ENCODE measurements at places on chromosomes 1 and 21. TPM values are rescaled to one million over a fixed set of nuclear protein-coding genes. Genes with fewer than 3 reads are reported as not detected.
A peak's percentile ranks its signal among the peaks of the same experiment; 100 is the strongest.

SERPINC1 gene
- 0.23 TPM for total RNA-seq

CRYAA gene
- not detected for total RNA-seq

SMG7 gene
- total RNA-seq, result 74.8 TPM

SYT14 gene
- total RNA-seq, result not detected

SPATA21 gene
- total RNA-seq, result not detected

ARMH1 gene
- 20.8 TPM for total RNA-seq

PTPRU gene
- total RNA-seq, result 0.68 TPM

CTSE gene
- total RNA-seq, result not detected

DNA sequence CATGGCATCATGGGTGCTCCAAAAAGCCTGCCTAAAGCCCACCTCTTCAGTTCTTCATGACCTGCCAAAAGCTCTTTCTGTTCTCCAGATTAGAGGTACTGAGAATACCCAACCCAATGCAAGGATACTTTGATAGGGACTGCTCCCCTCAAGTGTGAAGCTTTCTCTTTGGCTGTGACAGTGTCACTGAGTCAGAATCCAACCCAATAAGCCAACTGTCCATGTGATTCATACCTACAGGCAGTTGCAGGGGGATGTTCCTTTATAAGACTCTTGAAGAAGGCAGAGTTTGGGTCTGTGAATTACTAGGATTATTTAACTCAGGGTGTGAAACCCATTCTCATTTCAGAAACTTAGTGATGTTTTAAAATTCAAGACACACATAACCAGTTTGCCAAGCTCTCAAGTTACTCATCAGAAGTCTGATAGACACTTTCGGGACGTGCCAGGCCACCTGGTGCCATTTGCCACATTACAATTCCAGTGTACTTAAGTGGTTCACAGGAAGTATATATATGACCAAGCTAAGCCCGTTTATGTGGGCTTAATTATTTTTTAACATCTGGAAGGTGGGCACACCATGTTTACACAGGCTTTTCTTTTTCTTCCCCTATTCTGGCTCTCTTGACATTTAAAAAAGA is 265.8 kb downstream of the NFIA start:
- DNase-seq, result no peak
- no peak overlapping the region for H3K4me3 ChIP-seq
- H3K27me3 ChIP-seq, result no peaks in the 10 kb centered on the region
- H3K36me3 ChIP-seq, result no peaks in the 10 kb centered on the region
- peaks cover 4% of the 10 kb centered on the region for H3K4me1 ChIP-seq

DNA sequence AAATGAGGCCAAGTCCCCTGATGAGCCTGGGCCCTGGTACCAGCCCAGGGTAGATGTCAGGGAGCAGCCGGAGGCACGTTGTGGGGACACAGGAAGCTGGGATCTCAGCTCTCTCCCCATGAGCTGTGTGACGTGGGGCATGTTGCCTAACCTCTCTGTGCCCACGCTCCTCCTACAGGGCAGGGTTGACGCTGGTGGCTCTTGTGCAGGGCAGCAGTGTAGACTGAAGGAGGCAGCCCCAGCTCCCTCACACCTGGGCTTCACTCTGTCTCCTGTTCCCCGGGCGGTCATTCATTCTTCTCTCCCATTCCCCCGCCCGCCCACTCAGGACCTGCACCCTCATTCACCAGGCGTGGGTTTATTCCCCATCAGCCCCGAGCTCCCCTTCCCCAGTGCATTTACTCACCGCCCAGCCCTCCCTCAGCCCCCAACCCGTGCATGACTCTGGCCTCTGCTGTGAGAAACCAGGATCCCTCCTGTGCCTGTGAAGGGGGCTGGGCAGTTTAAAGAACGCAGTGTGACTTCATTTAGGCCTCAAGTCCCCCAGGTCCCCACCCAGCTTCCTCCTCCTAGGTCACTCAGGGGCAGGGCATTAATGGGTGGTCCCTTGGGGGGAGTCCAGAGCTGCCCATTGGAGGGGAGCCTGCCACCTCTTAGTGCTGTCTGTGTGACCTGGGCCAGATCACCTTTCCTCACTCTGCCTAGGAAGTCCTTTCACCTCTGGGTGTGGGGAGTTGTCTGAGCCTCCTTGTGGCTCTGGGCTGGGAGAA is 285.7 kb downstream of the PTPRU start:
- H3K4me1 ChIP-seq, result no peaks in the 10 kb centered on the region
- H3K36me3 ChIP-seq, result no peaks in the 10 kb centered on the region
- H3K4me3 ChIP-seq, result no peak overlapping the region
- peak; percentile 9 for DNase-seq

- no peaks in the 10 kb centered on the region for H3K36me3 ChIP-seq
- no peaks in the 10 kb centered on the region for H3K27me3 ChIP-seq
- H3K4me3 ChIP-seq, result no peak overlapping the region
- H3K27ac ChIP-seq, result no peak overlapping the region
- H3K4me1 ChIP-seq, result no peaks in the 10 kb centered on the region
Measured at GRCh38 chr21:23475281-23476219, 2131.7 kb downstream of the MRPL39 start.

DNA sequence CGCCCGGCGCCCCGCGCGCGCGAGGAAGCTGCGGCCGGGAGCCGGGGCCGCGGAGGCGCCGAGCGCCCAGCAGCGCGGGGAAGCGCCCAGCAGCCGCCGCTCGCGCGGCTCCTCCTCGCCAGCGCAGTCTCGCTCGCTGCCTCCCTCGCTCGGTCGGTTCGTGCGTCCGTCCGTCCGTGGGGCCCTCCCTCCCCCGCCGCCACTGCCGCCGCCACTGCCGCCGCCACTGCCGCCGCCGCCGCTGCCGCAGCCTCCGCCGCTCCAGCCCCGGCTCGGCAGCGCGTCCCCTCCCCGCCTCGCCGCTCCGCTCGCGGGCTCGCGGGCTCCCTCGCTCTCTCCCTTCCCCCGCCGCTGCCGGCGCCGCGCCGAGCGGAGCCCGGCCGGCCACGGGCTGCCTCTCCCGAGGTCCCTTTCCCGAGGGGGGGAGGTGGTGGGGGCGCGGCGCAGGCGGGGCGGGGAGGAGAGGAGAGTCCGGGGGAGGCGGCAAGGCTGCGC is at the start of gene KCND3:
KCND3 (minus strand) TSS at position 138 of the 495 bp plus-strand sequence.
- no peaks in the 10 kb centered on the region for H3K36me3 ChIP-seq
- no peak within 1 kb of the TSS for H3K27ac ChIP-seq
- H3K4me3 ChIP-seq, result peak within 1 kb of the TSS; percentile 37

GRCh38 chr1:202578565-202578964 is 131.7 kb downstream of the SYT2 start:
- H3K27me3 ChIP-seq, result no peaks in the 10 kb centered on the region
- H3K36me3 ChIP-seq, result peaks cover 2% of the 10 kb centered on the region
- DNase-seq, result no peak
- no peaks in the 10 kb centered on the region for H3K4me1 ChIP-seq
- H3K27ac ChIP-seq, result no peak overlapping the region

- H3K36me3 ChIP-seq, result no peaks in the 10 kb centered on the region
- peaks cover 2% of the 10 kb centered on the region for H3K27me3 ChIP-seq
Measured at GRCh38 chr1:92691925-92692324, 93.0 kb downstream of the EVI5 start.

GRCh38 chr1:15027515-15027986 is 126.0 kb upstream of the TMEM51 start:
- no peaks in the 10 kb centered on the region for H3K36me3 ChIP-seq
- no peak overlapping the region for H3K27ac ChIP-seq
- H3K27me3 ChIP-seq, result no peaks in the 10 kb centered on the region
- DNase-seq, result peak; percentile 36
- H3K4me1 ChIP-seq, result no peaks in the 10 kb centered on the region
- H3K4me3 ChIP-seq, result no peak overlapping the region

DNA sequence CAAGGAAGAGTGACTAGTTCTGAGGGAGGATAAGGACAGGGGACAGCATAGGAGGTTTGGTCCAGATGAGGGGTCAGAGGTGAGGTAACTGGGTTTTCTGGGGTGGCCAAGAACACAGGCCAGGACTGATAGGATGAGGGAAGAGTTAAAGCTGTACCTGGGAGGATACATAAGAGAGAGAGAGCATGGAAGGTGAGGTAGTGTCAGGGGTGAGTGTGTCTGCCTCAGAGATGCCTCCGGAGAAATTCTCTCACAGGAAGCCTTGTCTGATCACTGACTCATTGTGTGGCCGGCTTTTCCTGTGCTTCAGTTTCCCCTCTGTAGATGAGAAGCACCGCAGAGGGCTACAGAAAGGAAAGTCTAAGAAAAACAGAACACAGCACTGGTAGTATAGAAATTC is 40.2 kb downstream of the FASLG start:
- peaks cover 47% of the 10 kb centered on the region for H3K4me1 ChIP-seq
- H3K4me3 ChIP-seq, result peak overlapping the region; percentile 18
- peak; percentile 82 for DNase-seq
- H3K36me3 ChIP-seq, result peaks cover 8% of the 10 kb centered on the region
- H3K27ac ChIP-seq, result peak overlapping the region; percentile 94
- peaks cover 2% of the 10 kb centered on the region for H3K27me3 ChIP-seq

DNA sequence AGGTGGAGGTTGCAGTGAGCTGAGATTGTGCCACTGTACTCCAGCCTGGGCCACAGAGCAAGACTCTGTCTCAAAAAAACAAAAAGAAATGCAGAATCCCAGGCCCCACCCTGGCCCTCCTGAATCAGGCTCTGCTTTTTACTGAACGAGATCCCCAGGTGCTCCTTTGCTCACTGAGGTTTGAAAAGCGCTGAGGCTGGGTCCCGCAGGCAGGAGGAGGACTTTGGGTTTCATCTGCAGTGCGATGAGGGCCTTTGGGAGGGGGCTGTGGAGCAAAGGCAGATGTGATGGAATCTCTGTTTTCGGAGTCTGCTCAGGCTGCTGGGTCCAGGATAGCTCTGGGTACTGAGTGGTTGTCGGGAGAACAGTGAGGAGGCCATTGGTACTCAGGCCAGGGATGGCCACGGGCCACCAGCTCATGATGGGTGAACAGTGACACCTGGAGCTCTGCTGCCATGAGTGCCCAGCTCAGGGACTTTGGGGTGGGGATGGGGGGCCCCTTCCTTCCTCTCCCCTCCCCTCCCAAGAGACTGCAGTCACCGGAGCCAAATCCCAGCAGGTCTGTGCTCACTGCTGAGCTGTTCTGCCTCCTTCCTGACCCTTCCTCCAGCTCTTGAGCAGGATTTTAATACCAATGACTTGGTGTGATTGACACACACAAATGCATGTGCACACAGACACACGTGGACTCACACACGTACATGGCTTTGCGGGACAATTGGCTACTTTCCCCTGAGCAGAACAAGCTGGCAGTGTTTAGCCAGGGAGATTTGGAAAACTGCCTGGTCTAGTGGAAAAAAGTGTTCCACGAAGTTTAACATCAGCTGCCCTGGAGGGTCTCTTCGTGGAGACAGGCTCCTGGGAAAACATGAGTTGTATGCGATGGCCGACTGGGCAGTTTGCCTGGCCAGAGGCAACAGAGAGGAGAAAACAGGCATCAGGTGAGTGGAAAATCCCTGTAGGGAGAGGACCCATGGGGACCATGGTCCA is 3.6 kb upstream of the DHRS3 start:
- peaks cover 4% of the 10 kb centered on the region for H3K27me3 ChIP-seq
- H3K4me1 ChIP-seq, result peaks cover 42% of the 10 kb centered on the region
- no peak overlapping the region for H3K27ac ChIP-seq

- no peak overlapping the region for H3K27ac ChIP-seq
- no peaks in the 10 kb centered on the region for H3K36me3 ChIP-seq
- no peaks in the 10 kb centered on the region for H3K4me1 ChIP-seq
Measured at GRCh38 chr1:73909043-73909562, 288.9 kb downstream of the LRRIQ3 start.

- H3K36me3 ChIP-seq, result no peaks in the 10 kb centered on the region
- DNase-seq, result no peak
- no peak overlapping the region for H3K4me3 ChIP-seq
- no peak overlapping the region for H3K27ac ChIP-seq
- H3K4me1 ChIP-seq, result no peaks in the 10 kb centered on the region
Measured at GRCh38 chr1:170741678-170742077, 77.7 kb downstream of the PRRX1 start.

- H3K27ac ChIP-seq, result no peak overlapping the region
- H3K27me3 ChIP-seq, result peaks cover 5% of the 10 kb centered on the region
- no peak overlapping the region for H3K4me3 ChIP-seq
- no peak for DNase-seq
- H3K36me3 ChIP-seq, result no peaks in the 10 kb centered on the region
Measured at GRCh38 chr1:117830222-117830621, 99.2 kb downstream of the GDAP2 start.

DNA sequence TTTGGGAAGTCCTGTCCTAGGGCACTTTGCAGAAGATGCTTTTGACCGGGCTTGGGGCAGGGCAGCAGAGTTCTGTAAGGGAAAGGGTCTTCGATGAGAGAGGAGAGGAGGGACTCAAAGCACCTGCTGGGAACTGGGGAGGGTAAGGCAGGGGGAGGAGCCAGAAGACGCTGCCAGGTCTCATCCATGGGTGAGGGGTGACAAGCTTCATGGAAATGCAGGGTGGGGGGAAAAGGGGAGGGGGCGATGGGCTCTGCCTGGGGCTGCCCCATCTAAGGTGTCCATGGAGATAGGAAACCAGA is 20.9 kb upstream of the C2CD2 start:
- no peak overlapping the region for H3K27ac ChIP-seq
- DNase-seq, result peak; percentile 11
- peaks cover 7% of the 10 kb centered on the region for H3K4me1 ChIP-seq
- H3K36me3 ChIP-seq, result peaks cover 3% of the 10 kb centered on the region
- peaks cover 3% of the 10 kb centered on the region for H3K27me3 ChIP-seq
- no peak overlapping the region for H3K4me3 ChIP-seq

- DNase-seq, result peak; percentile 73
- H3K36me3 ChIP-seq, result no peaks in the 10 kb centered on the region
- peaks cover 10% of the 10 kb centered on the region for H3K27me3 ChIP-seq
- no peak overlapping the region for H3K4me3 ChIP-seq
- no peak overlapping the region for H3K27ac ChIP-seq
Measured at GRCh38 chr1:31745096-31745945, 18.8 kb downstream of the ADGRB2 start.

GRCh38 chr1:111644506-111644905 is 24.9 kb downstream of the RAP1A start:
- H3K36me3 ChIP-seq, result peaks cover 53% of the 10 kb centered on the region
- H3K27me3 ChIP-seq, result no peaks in the 10 kb centered on the region
- DNase-seq, result no peak
- H3K4me3 ChIP-seq, result no peak overlapping the region

DNA sequence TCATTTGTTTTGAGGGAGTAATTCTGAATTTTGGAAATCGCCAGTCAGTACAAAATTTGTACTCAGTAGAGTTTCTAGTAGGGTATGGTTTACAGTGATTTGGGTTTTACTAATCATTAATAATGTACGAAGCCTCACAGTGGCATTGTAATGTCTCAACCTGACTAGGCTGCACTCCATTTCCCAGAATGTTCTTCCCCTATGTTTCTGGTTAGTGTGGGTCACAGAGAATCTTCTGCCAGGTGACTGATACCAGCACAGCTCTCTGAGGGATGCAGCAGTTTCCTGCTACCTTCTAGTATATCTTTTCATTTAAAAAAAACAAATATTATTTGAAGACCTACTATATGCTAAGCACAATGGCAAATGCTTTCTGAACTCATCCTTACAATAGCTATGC is 112.9 kb downstream of the PTPN14 start:
- peak overlapping the region; percentile 64 for H3K4me3 ChIP-seq
- peak overlapping the region; percentile 83 for H3K27ac ChIP-seq
- peaks cover 46% of the 10 kb centered on the region for H3K4me1 ChIP-seq
- DNase-seq, result peak; percentile 23
- no peaks in the 10 kb centered on the region for H3K36me3 ChIP-seq

GRCh38 chr1:57019236-57019839 is 53.5 kb upstream of the C8B start:
- H3K27me3 ChIP-seq, result no peaks in the 10 kb centered on the region
- no peak for DNase-seq
- H3K27ac ChIP-seq, result no peak overlapping the region
- H3K4me1 ChIP-seq, result no peaks in the 10 kb centered on the region
- no peaks in the 10 kb centered on the region for H3K36me3 ChIP-seq
